ENCODE measurements at places on chromosomes 7 and 10.

DNA sequence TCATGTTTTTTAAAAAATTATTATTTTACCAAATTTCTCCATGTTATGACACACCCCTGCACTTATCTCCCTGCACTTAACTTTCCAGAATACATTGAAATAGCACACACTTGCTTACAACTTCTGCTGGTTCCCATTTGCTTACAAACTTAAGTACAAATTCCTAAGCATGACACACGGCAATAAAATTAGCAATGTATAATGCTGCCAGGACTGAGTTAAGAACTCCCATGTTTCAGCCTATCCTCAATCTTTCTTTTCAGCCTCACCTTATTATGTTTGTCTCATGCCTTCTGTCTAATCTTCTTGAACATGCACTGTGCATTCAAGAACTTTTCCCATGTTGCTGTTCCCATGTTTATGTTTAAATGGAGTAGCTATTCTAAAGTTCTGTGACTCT lies 40.8 kb downstream of the PRPS1L1 start:
- DNase-seq: peak; percentile 79

DNA sequence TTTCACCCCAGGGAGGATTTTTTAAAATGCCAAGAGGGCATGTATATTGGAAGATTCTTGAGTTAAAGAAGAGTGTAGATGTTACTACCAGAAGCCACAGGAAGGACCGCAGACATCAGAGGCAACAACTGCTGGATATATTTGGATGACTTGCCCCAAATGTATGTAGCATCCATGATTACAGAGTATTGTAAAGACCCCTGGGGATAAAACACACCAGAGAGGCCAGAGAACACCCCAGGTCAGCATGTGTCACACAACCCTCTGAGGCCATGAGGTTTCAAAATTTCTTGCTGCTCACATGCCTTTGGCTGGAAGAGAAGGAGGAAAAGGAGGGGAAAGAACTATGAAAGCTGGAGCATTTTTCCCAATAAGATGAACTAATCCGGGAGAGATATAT lies 108.0 kb upstream of the LSM8 start:
- DNase-seq: no peak

DNA sequence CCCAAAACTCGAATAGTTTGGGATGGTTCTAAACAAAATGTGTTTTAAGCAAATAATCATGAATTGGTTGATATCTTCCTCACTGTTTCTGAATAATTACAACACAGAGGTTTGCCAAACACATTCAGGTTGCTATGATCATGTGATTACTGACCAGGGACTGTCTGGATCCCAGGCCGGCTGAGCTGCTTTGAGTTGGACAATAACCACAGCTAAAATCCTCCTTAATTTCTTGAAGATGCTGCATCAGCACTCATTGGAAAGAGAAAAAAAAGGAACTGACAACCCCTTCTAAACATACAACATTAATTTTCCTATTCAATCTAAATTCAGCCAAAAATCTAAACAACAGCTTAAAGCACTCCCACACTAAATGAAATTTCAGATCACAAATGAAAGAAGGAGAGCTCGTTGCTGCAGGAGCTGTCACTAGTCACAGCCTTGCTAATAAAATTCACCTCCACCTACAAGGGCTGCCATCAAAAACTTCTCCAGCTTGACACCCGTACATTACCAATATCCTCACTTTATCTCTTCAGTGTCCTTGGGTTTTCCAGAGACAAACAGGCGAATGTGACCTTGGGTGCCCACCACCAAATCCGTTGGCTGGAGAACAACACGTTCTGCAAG lies 560.2 kb downstream of the KCNMA1 start:
- DNase-seq: no peak

GRCh38 chr7:41711283-41712064 lies 8.6 kb upstream of the INHBA start:
- DNase-seq: peak; percentile 58

- no peak for DNase-seq
Observed at GRCh38 chr10:60042914-60043313, 136.6 kb upstream of the CCDC6 start.

DNA sequence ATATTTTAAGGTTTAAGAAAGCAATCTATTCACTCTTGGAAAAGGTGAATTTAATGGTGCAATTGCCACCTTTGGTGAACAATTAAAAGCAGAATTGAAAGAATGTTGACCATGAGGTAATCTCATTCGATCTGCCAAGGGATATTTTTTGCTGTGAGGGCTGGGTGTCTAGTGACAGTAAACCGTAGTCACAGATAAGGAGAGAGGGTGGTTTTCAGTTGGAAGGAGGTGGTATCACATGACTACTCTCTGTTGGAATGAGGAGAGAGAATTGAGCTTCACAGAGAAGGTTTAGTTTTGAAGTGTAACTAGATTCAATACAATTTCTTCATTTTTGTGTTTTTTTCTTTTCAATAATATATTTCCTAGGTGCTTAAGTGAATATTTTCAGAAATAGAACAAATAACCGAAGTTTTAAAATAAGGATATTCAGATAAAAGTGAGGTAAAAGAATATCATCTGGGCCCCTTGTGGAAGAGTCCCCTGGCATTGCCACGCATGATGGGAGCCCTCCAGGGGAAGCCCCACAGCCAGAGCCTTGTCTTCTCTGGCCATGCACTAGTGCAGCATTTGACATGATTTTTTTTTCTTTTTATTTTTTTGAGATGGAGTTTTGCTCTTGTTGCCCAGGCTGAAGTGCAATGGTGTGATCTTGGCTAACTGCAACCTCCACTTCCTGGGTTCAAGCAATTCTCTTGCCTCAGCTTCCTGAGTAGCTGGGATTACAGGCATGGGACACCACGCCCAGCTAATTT lies 73.4 kb downstream of the GPR141 start:
- DNase-seq: no peak

DNA sequence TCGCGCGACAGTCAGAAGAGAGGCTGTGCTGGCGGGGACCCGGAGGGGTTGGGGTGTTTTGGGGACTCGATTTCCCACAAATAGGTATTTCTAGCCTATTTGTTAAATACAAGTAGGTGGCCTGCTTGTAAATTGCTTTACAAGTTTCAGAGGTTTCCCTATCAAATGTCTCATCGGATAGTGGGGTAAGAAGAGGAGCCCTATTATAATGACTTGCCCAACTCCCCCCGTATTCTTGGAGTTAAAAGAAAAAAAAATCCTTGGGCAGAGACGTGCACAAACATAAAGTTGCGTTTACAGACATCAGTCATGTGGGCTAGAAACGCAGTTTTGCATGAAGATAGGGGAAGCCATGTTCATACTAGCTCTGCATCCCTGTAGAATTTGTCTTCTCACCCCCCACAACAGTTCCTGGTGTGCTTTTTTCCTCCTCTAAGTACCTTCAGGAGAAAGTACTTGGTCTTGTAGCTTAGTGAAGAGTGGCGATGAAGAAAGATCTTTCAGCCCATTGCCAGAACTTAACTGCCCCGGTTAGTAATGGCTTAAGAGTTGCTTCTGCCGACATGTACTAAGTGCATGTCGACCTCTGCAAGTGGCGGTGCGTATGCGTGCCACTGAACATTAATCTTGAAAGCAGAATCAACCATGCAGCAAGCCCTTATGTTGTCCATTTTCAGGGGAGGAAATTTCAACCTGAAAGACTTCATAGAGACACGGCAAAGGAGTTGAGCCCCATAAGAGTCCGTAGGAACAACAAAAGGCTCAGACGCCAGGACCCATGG lies 832 bp upstream of the TIAL1 start:
- DNase-seq: no peak

DNA sequence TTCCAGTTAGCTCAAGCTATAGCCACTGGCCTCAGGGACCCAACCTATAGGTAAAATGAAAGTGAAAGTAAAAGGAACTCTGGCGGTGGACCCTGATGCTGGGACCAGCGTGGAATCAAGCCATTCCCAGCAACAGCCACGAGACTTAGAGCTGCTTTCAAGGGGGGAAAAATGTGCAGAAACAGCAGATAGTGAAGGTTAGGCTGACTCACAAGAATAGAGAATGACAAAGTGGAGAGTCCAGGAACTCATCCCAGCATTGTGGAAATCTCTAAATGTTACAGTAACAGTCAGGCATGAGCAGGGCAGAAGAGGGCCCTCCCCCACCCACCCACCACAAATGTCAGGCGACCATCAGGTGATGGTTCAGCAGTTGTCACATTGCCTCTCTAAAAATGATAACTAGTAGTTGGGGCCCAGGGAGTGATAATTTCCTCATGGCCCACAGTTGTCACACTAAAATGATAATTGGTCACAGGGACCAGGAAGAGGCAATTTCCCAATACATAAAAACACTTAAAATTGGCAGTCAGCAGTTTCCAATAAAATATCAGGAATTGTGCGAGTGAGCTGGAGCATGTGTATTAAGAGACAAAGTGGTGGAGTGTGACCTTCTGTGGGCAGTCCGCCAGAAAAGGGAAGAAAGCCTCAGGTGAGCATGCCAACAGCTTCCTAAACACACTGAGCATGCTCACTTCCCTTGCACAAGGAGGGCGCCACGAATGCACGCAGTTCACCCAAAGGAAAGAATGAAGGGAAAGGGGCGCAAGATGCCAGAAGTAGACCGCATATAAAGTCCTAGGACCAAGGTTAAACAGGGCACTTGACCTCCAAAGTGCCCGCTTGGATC lies 129.8 kb upstream of the PPP1R3A start:
- peak; percentile 63 for DNase-seq

DNA sequence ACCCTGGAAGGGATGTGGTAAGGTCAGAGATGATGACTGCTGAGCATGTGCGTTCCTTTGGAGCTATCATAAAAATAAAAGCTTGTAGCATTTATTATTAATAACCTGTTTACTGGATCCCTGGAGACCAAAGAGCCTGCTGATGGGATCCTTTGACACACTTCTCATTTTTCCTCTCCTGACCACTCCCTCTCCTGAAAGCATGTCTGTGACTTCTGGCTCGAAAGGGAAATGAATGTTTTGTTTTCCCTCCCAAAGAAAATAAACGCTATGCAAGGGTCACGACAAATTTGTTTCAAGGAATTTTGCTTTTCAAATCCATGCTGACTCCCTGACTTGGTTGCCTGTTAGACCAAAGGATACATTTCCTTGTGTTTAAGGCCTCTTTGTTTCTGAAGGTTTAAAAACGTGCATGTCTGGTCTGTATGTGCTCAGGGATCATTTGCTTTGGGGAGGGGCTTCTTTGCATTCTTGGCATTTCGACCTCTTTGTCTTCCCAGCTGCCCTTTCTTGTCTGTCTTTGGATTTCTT lies 185.1 kb upstream of the AGK start:
- DNase-seq: peak; percentile 45

- DNase-seq: peak; percentile 3
Observed at GRCh38 chr10:114996542-114996941, 58.5 kb downstream of the TRUB1 start.

- peak; percentile 43 for DNase-seq
Observed at GRCh38 chr7:66557214-66558200, 71.2 kb upstream of the KCTD7 start.

GRCh38 chr7:25069900-25070443 lies 55.1 kb downstream of the CYCS start:
- peak; percentile 94 for DNase-seq

GRCh38 chr10:95229724-95230627 lies 35.9 kb downstream of the ACSM6 start:
- peak; percentile 98 for DNase-seq

- DNase-seq: no peak
Observed at GRCh38 chr10:104678658-104679057, 37.6 kb downstream of the SORCS3 start.

GRCh38 chr10:119135513-119135881 lies 30.0 kb downstream of the SFXN4 start:
- DNase-seq: peak; percentile 77

- DNase-seq: no peak
Observed at GRCh38 chr10:83343676-83344075, 795.6 kb upstream of the GHITM start.

All from fibroblast of mammary gland (primary cell).